ENCODE measurements at places on chromosomes 7 and 10. TPM values are rescaled to one million over a fixed set of nuclear protein-coding genes. Genes with fewer than 3 reads are reported as not detected.

ACSL5 gene
- total RNA-seq: 0.79 TPM

HDAC9 gene
- 27.6 TPM for total RNA-seq

ASB10 gene
- not detected for total RNA-seq

DNA sequence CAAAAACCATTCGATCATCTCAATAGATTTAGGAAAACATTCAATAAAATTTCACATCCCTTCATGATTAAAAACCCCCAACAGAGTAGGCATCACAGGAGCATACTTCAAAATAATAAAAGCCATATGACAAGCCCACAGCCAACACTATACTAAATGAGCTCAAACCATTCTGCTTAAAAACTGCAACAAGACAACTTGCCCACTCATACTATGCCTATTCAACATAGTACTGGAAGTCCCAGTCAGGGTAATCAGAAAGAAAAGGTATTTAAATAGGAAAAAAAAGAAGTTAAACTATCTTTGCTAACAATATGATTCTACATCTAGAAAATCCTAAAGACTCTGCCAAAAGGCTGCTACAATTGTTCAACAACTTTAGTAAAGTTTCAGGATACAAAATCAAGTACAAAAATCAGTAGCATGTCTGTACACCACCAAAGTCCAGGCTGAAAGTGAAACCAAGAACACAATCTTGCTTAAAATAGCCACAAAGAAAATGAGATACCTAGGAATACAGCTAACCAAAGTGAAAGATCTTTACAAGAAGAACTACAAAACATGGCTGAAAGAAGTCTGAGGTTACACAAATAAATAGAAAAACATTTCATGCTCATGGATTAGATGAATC lies 882.6 kb downstream of the GRM8 start:
- DNase-seq: no peak

GRCh38 chr10:100790761-100791208 lies 45.4 kb downstream of the PAX2 start:
- DNase-seq: no peak

GRCh38 chr7:46537191-46537905 lies 616.3 kb upstream of the IGFBP3 start:
- DNase-seq: peak; percentile 17
